PC-3 (cell line): ENCODE measurements at places on chromosomes 3 and 15.

DNA sequence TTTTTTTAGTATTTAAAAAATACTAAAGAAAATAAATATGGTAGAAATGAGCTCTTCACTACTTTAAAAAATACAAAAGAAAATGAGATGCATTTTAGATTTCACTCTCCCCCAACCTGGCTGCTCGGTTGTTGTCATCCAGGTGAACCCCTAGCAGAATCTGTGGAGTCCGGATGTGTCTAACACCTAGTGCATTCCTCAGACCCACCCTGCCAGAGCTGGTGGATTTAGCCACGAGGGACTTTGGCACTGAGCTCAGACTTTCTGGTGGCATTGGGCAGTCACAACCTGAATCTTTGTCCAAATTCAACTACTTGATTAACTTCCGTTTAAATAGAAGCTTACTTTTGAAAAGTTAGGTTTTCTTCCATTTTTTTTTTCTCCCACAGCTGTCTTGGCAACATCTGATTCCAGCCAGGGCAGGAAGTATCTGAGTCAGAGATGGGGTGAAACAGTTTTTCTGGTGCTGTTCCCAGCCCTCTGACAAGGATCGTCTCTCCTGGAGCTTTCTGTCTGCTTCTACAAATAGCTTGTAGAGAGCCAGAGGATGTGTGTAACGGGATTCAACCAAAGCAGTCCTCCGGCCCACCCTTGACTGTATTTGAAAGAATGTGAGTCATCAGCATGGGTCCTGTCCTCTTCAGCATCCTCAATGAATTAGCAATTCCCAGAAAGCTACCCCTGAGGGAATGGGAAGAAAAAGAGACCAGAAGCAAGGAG is 301.8 kb upstream of the MCTP2 start:
- H3K4me1 ChIP-seq, result no peaks in the 10 kb centered on the region
- no peak overlapping the region for H3K4me3 ChIP-seq
- DNase-seq, result no peak
- H3K27ac ChIP-seq, result no peak overlapping the region
- peaks cover 10% of the 10 kb centered on the region for H3K27me3 ChIP-seq

- no peaks in the 10 kb centered on the region for H3K4me1 ChIP-seq
- no peak overlapping the region for H3K27ac ChIP-seq
- peaks cover 7% of the 10 kb centered on the region for H3K36me3 ChIP-seq
- H3K4me3 ChIP-seq, result no peak overlapping the region
- no peaks in the 10 kb centered on the region for H3K27me3 ChIP-seq
- no peak for DNase-seq
Observed at GRCh38 chr3:47491777-47492176, 16.0 kb upstream of the SCAP start.

- peak; percentile 5 for DNase-seq
- H3K27ac ChIP-seq, result no peak overlapping the region
- H3K27me3 ChIP-seq, result no peaks in the 10 kb centered on the region
- H3K4me3 ChIP-seq, result no peak overlapping the region
- no peaks in the 10 kb centered on the region for H3K4me1 ChIP-seq
Observed at GRCh38 chr3:117788061-117788460, 1078.5 kb downstream of the TUSC7 start.

DNA sequence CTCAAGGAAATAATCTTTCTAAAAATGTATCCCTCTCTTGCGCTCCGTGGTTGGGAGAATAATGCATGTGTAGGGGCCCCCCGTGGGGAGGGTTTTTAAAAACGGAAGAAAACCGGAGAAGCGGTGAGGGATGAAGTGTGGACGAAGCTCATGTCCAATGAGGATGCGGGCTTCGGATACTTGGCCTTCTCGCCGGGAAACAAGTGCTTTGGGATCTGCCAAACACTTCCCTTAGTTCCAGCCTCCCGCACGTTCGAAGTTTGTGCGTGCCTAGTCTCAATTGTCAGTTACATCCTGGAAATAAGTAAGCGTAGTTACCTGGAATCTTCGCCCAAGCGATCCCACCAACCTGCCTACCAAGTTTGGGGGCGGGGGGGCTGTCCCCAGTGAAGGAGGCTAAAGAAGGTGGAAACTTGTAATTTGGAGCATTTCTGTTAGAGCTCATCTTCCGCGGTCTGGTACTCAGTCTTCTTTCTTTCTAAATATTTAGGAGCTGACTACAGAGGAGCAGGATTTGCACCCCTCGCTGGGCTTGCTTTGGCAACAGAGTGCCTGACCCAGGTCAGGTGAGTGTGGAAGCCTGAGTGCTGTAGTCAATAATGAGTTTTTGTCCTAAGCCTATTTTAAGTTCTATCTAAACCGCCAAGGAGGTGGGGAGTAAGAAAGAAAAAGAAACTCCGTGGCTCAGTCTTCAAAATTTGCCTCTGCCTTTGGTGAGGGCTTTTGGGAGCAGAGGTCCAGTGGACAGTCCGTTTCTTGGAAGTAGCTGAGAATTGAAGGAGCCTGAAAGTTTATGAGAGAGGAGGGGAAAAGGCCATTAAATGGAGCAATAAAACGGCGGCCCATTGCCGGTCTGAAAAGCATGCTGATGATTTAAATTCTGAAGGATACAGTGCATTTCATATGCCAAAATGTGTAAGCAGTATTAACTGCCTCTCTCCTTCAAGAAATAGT is 1.1 kb downstream of the ITPR1 start:
- H3K36me3 ChIP-seq, result no peaks in the 10 kb centered on the region
- H3K4me3 ChIP-seq, result peak overlapping the region; percentile 80
- H3K27ac ChIP-seq, result no peak overlapping the region
- peak; percentile 37 for DNase-seq
- H3K27me3 ChIP-seq, result no peaks in the 10 kb centered on the region
- peaks cover 29% of the 10 kb centered on the region for H3K4me1 ChIP-seq

GRCh38 chr3:31275038-31275572 is 257.6 kb upstream of the STT3B start:
- H3K4me3 ChIP-seq, result peak overlapping the region; percentile 15; the same call in 1 of the 2 replicates
- peak overlapping the region; percentile 81 for H3K27ac ChIP-seq
- peak; percentile 79 for DNase-seq
- no peaks in the 10 kb centered on the region for H3K36me3 ChIP-seq
- H3K27me3 ChIP-seq, result no peaks in the 10 kb centered on the region

GRCh38 chr3:181730316-181730715 is 18.6 kb downstream of the SOX2 start:
- H3K36me3 ChIP-seq, result no peaks in the 10 kb centered on the region
- DNase-seq, result no peak
- no peak overlapping the region for H3K27ac ChIP-seq
- peaks cover 86% of the 10 kb centered on the region for H3K27me3 ChIP-seq
- H3K4me1 ChIP-seq, result no peaks in the 10 kb centered on the region

GRCh38 chr3:66342717-66343356 is 122.0 kb downstream of the SLC25A26 start:
- no peak overlapping the region for H3K27ac ChIP-seq
- H3K36me3 ChIP-seq, result no peaks in the 10 kb centered on the region
- no peak overlapping the region for H3K4me3 ChIP-seq
- no peak for DNase-seq

DNA sequence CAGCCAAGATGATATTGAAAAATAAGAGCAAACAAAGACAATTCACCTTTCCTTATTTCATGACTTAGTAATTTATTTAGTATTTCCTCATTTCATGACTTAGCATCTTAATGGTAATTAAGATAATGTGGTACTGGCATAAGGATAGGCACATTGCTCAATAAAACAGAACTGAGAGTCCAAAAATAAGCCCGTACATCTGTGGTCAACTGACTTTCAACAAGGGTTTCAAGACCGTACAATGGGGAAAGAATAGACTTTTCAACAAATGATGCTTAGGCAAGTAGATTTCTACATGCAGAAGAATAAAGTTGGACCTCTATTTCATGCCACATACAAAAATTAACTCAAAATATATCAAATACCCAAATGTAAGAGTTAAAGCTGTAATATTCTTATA is 603 bp upstream of the PYDC2 start:
- no peak overlapping the region for H3K27ac ChIP-seq
- peaks cover 16% of the 10 kb centered on the region; the same call in 1 of the 2 replicates for H3K27me3 ChIP-seq
- H3K36me3 ChIP-seq, result no peaks in the 10 kb centered on the region

DNA sequence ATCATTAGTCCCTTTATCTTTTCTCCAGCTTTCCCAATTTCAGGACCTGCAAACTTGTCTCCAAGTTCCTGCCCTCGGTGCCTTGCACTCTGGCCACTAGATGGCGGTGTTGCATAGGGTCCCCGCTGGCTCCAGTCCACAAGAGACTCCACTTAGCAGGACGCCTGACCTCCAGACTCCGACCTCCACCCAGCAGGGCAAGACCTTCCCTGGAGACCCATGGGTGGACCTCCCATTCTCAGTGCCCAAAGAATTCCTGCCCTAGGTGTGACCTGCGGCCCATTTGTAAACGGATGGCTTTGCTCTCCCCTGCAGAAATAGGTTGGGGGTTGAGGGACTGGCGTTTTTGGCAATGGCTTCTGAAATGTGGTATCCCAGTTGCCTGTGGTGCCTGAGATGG is 82.6 kb downstream of the LSM3 start:
- peak; percentile 85 for DNase-seq
- no peak overlapping the region for H3K27ac ChIP-seq
- H3K4me1 ChIP-seq, result peaks cover 9% of the 10 kb centered on the region
- no peak overlapping the region for H3K4me3 ChIP-seq
- H3K36me3 ChIP-seq, result no peaks in the 10 kb centered on the region

GRCh38 chr3:11932636-11933035 is 71.6 kb upstream of the SYN2 start:
- H3K27ac ChIP-seq, result no peak overlapping the region
- H3K4me1 ChIP-seq, result no peaks in the 10 kb centered on the region
- H3K4me3 ChIP-seq, result no peak overlapping the region
- DNase-seq, result no peak
- peaks cover 33% of the 10 kb centered on the region for H3K27me3 ChIP-seq

DNA sequence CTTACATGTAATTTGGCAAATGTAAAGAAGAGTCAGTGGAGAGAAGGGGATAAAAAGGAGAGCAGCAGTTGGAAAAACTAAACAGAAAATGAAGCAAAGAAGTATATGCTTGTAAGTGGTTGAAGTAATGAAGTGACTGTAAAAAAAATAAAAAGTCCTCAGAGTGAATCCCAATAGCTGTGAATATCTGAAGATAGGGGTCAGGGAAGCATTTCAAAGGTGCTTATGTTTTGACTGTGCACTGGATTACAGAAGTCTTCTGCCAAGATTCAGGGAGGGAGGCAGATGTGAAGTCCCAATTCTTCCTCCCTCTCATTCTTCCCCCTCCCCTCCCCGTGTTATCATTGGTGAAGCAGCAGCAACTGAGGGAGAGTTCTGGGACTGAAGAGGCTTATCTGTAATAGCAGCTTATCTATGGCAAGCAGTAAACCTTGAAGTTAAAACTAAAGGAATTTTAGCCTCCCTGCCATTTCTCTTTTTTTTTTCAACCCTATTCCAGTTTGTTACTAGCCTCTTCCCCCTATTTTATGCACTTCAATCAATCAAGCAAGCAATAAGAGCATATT is 597.9 kb downstream of the IGSF11 start:
- H3K4me1 ChIP-seq, result no peaks in the 10 kb centered on the region
- H3K27ac ChIP-seq, result no peak overlapping the region
- DNase-seq, result no peak

DNA sequence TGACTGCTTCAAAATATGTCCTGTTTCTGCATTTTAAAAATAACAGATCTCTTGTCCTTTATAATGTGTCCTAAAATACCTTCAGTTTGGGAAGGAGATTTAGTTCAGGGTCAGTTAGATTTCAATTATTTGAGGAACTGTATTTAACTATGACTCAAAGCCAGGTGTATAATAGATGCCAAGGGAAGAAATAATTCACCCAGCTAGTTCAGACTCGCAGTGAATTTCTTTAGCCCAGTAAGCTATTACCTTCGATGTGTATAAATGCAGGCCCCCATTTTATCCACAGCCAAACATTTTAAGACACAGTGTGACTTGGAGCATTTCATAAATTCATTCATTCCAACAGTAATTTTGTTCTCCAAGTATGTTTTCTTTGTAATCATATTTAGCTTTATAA is 458.0 kb downstream of the ZNF385D start:
- H3K36me3 ChIP-seq, result no peaks in the 10 kb centered on the region
- no peak overlapping the region for H3K27ac ChIP-seq
- no peaks in the 10 kb centered on the region for H3K27me3 ChIP-seq
- DNase-seq, result no peak

GRCh38 chr3:52420388-52420787 is 24.5 kb downstream of the SEMA3G start:
- H3K27ac ChIP-seq, result no peak overlapping the region
- H3K4me3 ChIP-seq, result no peak overlapping the region
- no peaks in the 10 kb centered on the region for H3K4me1 ChIP-seq

- H3K27ac ChIP-seq, result no peak overlapping the region
- DNase-seq, result no peak
- 0 out of 2 replicates have a peak, but pooled peaks cover 7% of the 10 kb centered on the region for H3K4me1 ChIP-seq
- H3K36me3 ChIP-seq, result peaks cover 17% of the 10 kb centered on the region
Observed at GRCh38 chr15:68106656-68107055, 52.5 kb downstream of the PIAS1 start.

GRCh38 chr3:113557374-113557773 is 25.0 kb downstream of the SIDT1 start:
- peak; percentile 95 for DNase-seq
- peaks cover 82% of the 10 kb centered on the region for H3K4me1 ChIP-seq
- H3K36me3 ChIP-seq, result 0 out of 2 replicates have a peak, but pooled peaks cover 3% of the 10 kb centered on the region
